LoVo (cell line): ENCODE measurements at places on chromosomes 6 and 20.
A peak's percentile ranks its signal among the peaks of the same experiment; 100 is the strongest.

DNA sequence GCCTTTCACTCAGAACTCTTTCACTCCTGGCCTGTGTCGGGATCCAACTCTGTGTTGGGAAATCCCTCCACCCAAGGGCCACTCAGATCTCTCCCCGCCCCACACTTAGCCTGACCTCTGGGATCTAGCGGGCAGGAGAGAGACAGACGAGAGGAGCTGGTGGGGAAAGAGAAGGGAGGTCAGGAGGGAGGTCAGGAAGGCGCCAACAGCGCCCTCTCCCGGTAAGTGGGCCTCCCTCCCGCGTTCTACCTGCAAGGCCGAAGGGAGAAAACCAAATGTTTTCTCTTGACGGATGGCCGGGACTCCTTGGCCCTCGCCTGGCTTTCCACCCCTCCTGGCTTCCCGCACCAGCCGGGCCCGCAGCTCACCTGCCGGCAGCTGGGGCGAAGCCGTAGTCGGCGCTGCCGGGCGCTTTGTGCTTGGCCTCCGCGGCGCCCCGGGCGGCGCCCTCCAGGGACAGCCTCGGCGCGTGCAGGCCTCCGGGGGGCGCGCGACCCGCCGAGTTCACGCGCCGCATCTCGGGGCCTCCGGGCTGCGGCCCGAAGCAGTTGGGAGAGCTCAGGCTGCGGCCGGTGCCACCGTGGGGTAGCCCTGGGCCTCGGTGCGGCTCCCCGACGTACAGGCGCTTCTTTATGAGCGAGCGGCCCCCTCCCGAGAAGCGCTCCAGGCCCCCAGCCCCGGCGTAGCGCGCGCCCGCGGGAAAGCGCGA is 38.2 kb downstream of the C6orf132 start:
- no peak for DNase-seq

GRCh38 chr20:58655328-58656107 is 4.4 kb downstream of the STX16 start:
- no peak for DNase-seq

GRCh38 chr20:23889775-23890187 is 10.2 kb upstream of the CST5 start:
- DNase-seq, result peak; percentile 28

- no peak for DNase-seq
Measured at GRCh38 chr20:20334489-20334888, 33.4 kb upstream of the INSM1 start.

- DNase-seq, result peak; percentile 34
Measured at GRCh38 chr20:55174172-55174571, 698.8 kb downstream of the DOK5 start.

DNA sequence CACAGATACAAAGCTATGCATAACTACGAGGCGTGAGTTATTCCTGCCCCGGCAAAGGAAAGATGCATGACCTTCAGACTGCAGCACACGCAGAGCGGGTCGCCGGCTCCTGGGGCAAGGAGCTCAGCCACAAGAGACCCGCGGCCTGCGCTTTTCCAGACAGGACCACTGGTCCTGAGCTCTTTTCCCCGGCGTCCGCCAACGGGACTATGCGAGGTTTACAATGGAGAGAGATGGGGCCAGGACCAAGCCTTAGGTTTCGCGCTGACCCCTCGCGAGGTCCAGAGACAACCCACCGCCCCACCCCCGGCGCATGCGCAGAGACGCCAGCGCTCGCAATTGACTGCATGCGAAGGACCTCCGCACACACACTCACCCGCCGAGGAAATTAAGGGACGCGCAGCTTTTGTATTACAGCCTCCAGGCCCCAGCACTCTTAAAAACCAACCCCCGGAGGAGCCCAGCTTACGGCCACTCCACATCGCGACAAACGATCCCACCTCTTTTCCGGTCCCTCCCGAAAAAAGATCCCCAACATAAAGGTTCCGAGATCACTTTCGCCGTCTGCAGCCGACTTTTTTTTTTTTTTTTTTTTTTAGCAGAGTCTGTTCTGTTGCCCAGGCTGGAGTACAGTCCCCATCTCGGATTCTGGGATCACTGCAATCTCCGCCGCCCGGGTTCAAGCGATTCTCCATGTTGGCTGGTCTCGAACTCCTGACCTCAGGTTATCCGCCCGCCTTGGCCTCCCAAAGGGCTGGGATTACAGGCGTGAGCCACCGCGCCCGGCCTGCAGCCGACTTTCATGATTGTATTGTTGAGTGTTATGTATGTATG is at the start of gene COQ3:
Gene COQ3 (minus strand): TSS at position 498 of the 834 bp plus-strand sequence. CDS start 16 bp downstream, at position 482.
- DNase-seq, result peak; percentile 76

- DNase-seq, result peak; percentile 80
Measured at GRCh38 chr6:49550492-49551077, at the start of gene C6orf141. TSS of gene C6orf141 (plus strand) at chr6:49550668. CDS start at chr6:49550793, 125 bp downstream.

GRCh38 chr6:151629791-151630190 is 136.0 kb downstream of the CCDC170 start:
- DNase-seq, result no peak

DNA sequence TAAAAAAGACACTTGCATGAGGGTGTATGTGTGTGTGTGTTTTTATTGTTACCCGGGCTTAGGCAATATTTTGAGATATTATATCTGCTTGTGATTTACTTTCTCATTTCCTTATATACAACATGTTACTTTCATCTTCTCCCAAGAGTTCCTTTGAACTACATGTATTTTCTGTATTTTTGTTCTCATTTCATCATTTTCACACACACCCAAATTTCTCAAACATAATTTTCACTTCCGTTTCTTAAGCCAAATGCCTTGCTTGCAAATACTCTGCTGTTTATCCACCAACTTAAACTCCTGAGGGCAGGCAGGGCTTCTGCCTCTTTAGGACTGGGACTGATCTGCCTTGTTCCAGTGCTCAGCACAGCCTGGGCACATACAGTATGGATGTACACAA is 69.3 kb upstream of the FYN start:
- no peak for DNase-seq

- peak; percentile 65 for DNase-seq
Measured at GRCh38 chr6:8392569-8392968, 42.8 kb downstream of the SLC35B3 start.

GRCh38 chr20:63093966-63094766 is 87.4 kb upstream of the BHLHE23 start:
- no peak for DNase-seq

DNA sequence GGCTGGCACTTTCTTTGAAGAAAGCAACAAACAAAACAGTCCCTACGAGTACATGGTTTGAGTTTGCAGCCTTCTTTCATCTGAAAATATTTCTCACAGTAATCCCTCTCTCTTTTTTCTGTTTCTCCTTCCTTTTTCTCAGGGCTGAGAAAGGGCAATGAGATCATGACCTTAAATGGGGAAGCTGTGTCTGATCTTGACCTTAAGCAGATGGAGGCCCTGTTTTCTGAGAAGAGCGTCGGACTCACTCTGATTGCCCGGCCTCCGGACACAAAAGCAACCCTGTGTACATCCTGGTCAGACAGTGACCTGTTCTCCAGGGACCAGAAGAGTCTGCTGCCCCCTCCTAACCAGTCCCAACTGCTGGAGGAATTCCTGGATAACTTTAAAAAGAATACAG is 80.7 kb upstream of the CLDN20 start:
- no peak for DNase-seq
